ENCODE measurements at places on chromosomes 2 and 18.
A peak's percentile ranks its signal among the peaks of the same experiment; 100 is the strongest.

GRCh38 chr18:24543795-24544498, 83.5 kb downstream of the HRH4 start:
- DNase-seq = no peak

GRCh38 chr2:241859436-241860183, 916 bp upstream of the PDCD1 start:
- DNase-seq = no peak

- DNase-seq = no peak
Measured at GRCh38 chr2:160912276-160912675, 248.0 kb upstream of the TANK start.

DNA sequence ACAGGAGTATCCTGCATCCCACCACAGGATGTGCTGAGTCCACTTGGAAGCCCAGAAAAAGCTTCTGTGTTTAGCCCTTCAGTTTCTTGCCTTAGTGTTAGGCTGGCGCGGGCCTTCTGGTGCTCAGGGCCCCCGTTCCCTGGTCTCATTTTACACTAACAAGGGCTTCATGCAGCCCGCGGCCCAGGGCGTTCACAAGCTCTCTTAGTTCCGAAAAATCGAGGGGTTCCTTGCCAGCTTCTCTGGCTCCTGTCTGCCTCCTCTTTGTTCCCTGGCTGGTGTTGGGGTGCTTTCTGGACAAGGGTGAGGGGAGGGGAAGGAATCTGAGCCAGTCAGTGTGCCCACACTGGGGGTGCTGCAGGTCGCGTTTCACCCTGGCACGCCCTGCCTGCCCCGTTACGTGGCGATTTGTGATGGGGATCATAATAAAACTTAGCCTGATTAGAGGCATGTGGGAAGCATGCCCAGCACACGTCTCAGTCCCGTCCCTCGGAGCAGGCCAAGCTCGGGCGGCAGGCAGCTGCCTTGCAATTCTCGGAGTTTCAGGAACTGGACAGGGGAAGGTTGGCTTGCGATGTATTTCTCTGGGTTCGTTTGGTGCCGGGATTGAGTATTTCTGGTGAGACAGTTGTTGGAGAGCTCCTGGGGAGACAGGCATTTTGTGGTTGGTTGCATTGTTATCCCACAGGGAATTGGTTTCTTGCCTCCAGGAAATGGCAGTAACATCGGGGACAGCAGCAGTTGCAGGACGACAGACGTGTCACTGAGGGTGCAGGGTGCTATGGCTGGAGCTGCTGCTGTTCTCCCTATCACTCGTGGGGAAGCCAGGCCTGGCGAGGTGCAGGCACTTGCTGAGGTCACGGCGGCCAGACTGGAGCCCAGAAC, 22.9 kb downstream of the SH3BP4 start:
- DNase-seq = no peak

DNA sequence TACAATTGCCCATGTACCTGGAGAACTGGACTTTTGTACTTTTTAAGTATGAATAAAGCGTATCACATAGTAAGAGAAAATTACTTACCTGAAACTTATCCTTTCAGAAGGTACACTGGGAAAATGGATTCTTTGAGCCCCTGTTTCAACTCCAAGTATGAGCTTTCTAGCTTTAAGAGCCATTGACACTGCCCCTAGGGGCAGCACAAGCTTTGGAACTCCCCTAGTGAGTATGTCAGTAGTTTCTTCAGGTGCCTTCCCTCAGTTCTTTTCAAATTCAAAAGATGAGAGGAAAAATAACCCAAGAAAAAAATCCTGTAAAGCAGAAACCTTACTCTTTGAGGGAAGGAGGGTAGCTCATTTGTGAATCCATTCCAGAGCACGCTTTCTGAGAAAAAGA, 124.1 kb downstream of the MEMO1 start:
- no peak for DNase-seq

DNA sequence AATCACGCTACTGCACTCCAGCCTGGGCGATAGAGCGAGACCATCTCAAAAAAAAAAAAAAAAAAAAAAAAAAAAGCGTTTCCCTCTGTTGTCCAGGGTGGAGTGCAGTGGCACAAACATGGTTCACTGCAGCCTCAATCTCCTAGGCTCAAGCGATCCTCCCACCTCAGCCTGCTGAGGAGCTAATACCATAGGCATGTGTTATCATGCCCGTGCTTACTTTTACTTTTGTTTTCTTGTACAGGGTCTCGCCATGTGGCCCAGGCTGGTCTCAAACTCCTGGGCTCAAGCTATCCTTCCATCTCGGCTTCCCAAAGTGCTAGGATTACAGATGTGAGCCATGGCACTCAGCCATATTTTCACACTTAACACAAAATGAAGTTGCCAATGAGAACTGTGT, 37.5 kb downstream of the PSME4 start:
- DNase-seq = no peak

- DNase-seq = no peak
Measured at GRCh38 chr2:239569401-239570090, 168.7 kb upstream of the HDAC4 start.

GRCh38 chr2:144348846-144349245, 171.1 kb downstream of the ZEB2 start:
- DNase-seq = no peak

GRCh38 chr2:150295544-150295943, 191.9 kb downstream of the RND3 start:
- DNase-seq = no peak

DNA sequence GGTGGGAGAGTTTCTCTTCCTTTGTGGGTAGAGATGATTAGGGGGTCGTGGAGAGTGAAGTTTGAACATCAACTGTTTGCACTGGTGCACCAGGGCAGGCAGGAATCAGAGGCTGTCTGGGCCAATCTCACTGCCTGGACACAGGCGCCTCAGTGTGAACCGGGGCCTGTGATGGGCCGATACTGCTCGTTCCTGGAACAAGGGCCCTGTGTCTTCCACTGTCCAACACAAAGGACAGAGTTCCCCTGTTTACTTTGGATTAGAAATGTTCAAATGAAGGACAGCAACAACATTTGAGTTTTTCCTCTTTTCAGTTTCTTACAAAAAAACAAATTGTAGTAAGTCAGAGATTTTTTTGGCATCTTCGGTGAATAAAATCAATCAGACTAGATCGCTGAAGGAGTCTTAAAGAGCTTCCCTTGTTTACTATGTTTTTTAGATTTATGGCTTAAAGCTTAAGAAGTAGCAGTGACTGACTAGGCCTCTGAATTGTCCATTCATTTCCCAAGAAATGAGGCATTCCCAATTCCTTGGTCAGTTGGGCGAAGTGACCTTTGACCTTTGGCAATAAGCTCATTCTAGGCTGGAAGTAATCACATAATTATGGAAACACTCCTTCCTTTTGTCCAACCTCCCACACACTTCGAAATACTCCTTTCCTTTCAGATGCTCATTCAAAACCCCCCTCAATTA, 11.6 kb upstream of the TGFA start:
- no peak for DNase-seq

- no peak for DNase-seq
Measured at GRCh38 chr2:113234721-113235346, 43.9 kb downstream of the PAX8 start.

DNA sequence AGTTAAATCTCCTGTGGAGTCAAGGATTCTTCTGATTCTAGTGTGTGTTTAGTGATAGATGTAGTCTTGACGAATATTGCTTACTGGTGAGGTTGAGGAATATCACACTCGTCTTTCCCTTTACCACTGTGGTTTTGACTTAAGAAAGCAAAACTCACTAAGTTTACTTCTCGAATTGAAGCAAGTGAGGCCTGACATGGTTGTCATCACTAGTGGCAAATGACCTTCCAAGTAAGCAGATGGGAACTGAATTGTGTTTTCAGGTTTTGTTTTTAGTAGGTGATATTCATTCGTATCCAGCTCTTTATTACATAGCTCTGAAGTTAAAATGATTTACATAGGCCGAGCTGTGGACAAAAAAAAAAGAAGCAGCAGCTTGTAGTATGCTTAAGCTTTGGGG, 20.6 kb upstream of the DSG4 start:
- no peak for DNase-seq

- DNase-seq = no peak
Measured at GRCh38 chr2:209323738-209324137, 100.1 kb upstream of the MAP2 start.

DNA sequence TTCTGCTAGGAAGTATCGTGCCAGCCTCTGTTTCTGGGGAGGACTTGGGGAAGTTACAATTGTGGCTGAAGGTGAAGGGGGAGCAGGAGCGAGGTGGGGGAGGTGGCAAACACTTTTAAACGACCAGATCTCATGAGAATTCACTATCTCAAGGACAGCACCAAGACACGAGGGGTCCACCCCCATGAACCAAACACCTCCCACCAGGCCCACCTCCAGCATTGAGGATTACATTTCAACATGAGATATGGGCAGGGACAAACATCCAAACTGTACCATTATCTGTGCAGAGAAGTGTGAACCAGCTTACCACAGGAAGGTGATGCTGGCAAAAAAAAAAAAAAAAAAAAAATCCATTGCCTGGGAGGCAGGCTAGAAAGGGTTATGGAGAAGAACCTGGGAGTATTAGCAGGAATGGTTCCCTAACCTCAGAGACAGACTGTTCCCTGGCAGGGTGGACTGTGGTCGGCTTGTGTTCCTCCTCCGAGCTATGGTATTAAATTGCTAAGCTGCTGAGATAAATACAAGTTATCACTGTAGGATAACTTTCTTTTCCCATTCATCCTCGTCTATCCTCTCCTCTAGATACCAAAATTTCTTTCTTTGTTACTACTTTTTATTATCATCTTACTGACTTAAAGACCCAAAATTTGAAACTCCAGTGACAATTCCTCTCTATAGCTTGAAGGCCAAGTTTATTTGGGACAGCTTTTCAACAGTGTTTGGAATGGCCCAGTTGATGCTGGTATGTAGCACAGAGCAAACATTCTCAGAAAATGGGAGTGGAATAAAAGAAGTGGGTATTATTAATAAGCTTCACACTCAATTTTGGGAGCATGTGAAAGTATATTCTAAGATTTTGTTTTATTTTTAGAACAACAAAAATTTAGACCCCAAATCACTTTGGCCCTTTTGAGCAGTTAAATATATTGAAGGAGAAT, 73.7 kb upstream of the MAP3K20 start:
- DNase-seq = no peak

- DNase-seq = no peak
Measured at GRCh38 chr2:95384854-95385569, 17.5 kb upstream of the FAHD2A start.

DNA sequence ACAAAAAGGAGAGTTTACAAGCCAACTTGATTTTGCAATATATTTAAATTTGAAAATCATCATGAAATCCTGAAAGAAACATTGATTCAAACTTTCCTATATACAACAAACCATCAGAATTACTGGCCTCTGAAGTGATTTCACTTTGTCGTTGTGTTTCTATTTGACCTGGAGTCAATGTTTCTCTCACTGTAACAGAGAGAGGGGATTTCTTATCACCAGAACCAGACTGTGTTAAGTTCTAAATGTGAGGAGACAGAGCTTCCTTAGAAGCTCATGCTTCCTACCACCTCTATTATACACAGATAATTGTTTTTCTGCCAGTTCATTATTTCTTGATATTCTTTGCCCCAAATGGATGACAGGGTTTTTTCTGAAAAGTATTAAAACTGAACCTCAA, 245.0 kb upstream of the RND3 start:
- DNase-seq = no peak

- no peak for DNase-seq
Measured at GRCh38 chr18:34807106-34807796, 97.2 kb downstream of the DTNA start.

GRCh38 chr2:109637749-109638570, 23.8 kb downstream of the SOWAHC start:
- DNase-seq = no peak

DNA sequence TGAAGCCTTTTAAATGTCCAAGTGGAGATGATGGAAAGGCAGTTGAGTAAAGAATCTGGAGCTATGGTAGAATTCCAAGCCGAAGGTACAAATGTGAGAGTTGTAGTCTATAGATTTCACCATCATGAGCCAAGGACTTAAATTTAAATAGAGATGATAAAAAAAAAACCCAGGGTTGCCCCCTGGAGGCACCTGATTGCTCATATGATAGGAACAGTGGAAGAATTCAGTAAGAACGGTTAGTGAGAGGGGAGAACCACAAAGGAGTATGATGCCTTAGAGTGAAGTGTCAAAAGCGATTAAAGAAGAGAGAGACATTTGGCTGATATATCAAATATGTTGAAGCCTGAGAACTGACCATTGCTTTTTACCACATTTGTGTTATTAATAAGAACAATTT, 11.9 kb downstream of the NYAP2 start:
- DNase-seq = no peak

GRCh38 chr18:54679318-54680149, 88.5 kb downstream of the DYNAP start:
- peak; percentile 31 for DNase-seq

DNA sequence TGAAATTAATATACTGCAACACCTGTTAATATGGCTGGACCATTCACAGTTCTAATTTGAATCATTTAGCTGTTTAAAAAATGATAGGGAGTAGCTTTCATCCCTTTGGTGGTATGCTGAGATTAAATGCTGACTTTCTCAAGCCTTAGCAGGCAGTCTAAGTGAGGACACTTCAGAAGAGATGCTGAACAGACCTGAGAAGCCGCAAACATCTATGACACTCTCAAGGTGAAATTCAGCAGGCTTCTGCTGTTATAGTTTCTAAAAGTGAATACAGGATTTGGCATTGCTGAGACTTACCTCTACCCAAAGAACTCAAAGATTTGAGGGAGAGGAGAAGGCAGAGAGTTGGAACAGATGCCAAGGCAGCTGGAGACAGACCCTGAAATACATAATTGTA, 431.2 kb upstream of the FAM98A start:
- DNase-seq = no peak

GRCh38 chr2:241788572-241788971, 11.9 kb downstream of the GAL3ST2 start:
- no peak for DNase-seq

GRCh38 chr2:235168174-235168979, 216.6 kb downstream of the SH3BP4 start:
- DNase-seq = no peak

DNA sequence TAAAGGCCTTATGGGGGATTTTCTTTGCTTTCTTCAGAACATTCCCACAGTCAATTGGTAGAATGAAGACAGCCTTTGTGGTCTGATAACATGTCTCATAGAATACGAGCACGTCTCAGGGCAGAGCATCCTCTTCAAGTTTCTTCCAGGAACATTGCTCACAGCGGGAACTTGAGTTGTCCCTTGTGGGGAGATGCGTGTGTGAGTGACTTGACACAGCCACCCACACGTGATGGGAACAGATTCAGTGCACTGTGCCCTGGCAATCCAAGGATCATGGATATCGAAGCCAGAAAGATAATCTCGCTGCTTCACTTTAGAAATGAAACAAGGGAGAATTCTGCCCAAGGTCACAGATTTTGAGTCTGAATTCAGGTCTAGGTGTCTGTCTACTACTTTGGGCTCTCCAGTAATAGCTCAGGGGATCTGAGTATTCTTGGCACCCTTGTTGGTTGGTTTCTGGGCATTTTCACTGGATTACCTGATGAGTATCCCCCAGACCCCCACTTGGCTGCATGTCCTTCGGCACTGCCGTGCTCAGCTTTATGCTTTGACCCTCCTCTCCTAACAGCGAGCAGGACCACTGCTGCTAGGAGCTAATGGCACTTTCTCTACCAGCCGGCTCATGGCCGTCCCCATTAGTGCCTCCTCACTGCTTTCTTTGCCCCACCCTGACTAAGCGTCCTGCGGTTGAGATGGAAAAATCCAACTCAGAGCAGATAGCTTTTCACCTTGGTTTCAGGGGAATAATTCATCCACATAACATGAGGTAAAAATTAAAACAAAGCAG, 75.9 kb upstream of the FOSL2 start:
- DNase-seq = no peak
